Activated CD4-positive, alpha-beta T cell treated with anti-CD3 and anti-CD28 coated beads, Interleukin-2, amount 10 ng/mL, durations not matched to agents 7 days and 5 days (primary cell): ENCODE measurements at places on chromosomes 3 and 15. TPM values are rescaled to one million over a fixed set of nuclear protein-coding genes. Genes with fewer than 3 reads are reported as not detected.

Gene CDHR4
- 0.08 TPM for total RNA-seq

Gene CNTN4
- total RNA-seq: not detected

Gene KBTBD13
- not detected for total RNA-seq

Gene GOLGA6L10
- 0.54 TPM for total RNA-seq

Gene GHSR
- total RNA-seq: not detected

Gene CD86
- total RNA-seq: 1.9 TPM

Gene EIF2B5
- total RNA-seq: 60.0 TPM

Gene DUOXA1
- not detected for total RNA-seq

Gene CCDC174
- 20.9 TPM for total RNA-seq

Gene NR2F2
- not detected for total RNA-seq

Gene IMPG2
- total RNA-seq: 0.50 TPM

Gene PHLDB2
- 1.9 TPM for total RNA-seq

Gene CPLX3
- 0.19 TPM for total RNA-seq

Gene TEX9
- 1.1 TPM for total RNA-seq

Gene SOX2
- not detected for total RNA-seq

- H3K4me1 ChIP-seq: no peaks in the 10 kb centered on the region
- no peak overlapping the region for H3K27ac ChIP-seq
- no peak overlapping the region for H3K4me3 ChIP-seq
- no peaks in the 10 kb centered on the region for H3K36me3 ChIP-seq
- H3K27me3 ChIP-seq: no peaks in the 10 kb centered on the region
- DNase-seq: no peak
Observed at GRCh38 chr15:91694831-91695210, 158.7 kb upstream of the SLCO3A1 start.

GRCh38 chr3:24259901-24260512 lies 234.6 kb downstream of the THRB start:
- no peaks in the 10 kb centered on the region for H3K4me1 ChIP-seq
- no peak for DNase-seq
- no peak overlapping the region for H3K27ac ChIP-seq

- no peaks in the 10 kb centered on the region for H3K27me3 ChIP-seq
- peak; percentile 70 for DNase-seq
- peaks cover 57% of the 10 kb centered on the region for H3K4me1 ChIP-seq
- H3K27ac ChIP-seq: peak overlapping the region; percentile 96
Observed at GRCh38 chr15:65832549-65833364, 36.5 kb upstream of the RAB11A start.

- H3K4me3 ChIP-seq: no peak overlapping the region
- peaks cover 8% of the 10 kb centered on the region for H3K27me3 ChIP-seq
- H3K27ac ChIP-seq: no peak overlapping the region
- no peak for DNase-seq
Observed at GRCh38 chr3:179969525-179969924, 67.2 kb downstream of the PEX5L start.

- H3K27me3 ChIP-seq: no peaks in the 10 kb centered on the region
- no peak overlapping the region for H3K27ac ChIP-seq
- peaks cover 3% of the 10 kb centered on the region for H3K4me1 ChIP-seq
- no peak overlapping the region for H3K4me3 ChIP-seq
- no peak for DNase-seq
- H3K36me3 ChIP-seq: peaks cover 46% of the 10 kb centered on the region
Observed at GRCh38 chr15:68177742-68178141, 27.4 kb downstream of the CALML4 start.

DNA sequence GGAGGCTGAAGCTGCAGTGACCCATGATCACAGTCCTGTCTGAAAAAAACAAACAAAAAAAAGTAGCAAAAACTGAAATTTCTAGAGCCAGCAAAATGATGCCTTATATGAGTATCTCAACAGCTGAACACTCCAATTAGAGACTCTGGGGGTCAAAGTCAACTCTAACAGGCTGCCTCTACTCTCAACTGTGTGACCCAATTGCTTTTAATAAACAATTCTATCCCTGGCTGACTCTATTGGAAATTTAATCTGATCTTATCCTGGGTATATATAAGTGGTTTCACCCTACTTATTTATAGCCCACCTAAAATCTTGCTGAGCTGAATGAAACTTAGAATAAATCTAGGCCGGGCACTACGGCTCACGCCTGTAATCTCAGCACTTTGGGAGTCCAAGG lies 29.0 kb downstream of the SMARCC1 start:
- H3K27me3 ChIP-seq: no peaks in the 10 kb centered on the region
- H3K27ac ChIP-seq: no peak overlapping the region
- H3K4me3 ChIP-seq: no peak overlapping the region
- peaks cover 2% of the 10 kb centered on the region for H3K4me1 ChIP-seq
- H3K36me3 ChIP-seq: peaks cover 12% of the 10 kb centered on the region
- DNase-seq: no peak

- H3K27ac ChIP-seq: peak overlapping the region; percentile 68
- peaks cover 10% of the 10 kb centered on the region for H3K4me1 ChIP-seq
- H3K4me3 ChIP-seq: peak overlapping the region; percentile 61
- peaks cover 81% of the 10 kb centered on the region for H3K27me3 ChIP-seq
- no peak for DNase-seq
Observed at GRCh38 chr3:181727341-181728032, 15.8 kb downstream of the SOX2 start.

DNA sequence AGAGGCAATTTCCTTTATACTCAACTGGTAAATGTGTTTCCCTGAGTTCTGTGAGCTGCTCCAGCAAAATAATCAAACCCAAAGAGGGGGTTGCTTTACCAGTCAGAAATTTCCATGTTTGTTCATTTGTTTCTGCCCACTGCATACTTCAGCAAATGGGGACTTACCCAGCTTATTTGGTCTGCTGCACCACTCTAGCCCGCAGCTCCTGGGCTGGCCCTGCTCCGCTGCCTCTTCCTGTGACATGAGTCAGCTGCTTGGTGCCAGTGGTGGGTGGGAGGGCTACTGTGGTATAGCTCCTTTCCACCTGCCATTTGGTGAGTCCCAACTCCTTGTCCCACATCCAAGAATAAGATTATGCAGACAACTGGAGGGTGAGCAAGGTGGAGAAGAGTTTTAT lies 644.2 kb downstream of the MCTP2 start:
- no peaks in the 10 kb centered on the region for H3K4me1 ChIP-seq
- DNase-seq: no peak
- no peak overlapping the region for H3K4me3 ChIP-seq
- H3K27me3 ChIP-seq: no peaks in the 10 kb centered on the region
- H3K36me3 ChIP-seq: no peaks in the 10 kb centered on the region

GRCh38 chr3:134567605-134568004 lies 81.7 kb downstream of the CEP63 start:
- H3K27ac ChIP-seq: no peak overlapping the region
- no peak for DNase-seq
- no peaks in the 10 kb centered on the region for H3K4me1 ChIP-seq
- H3K27me3 ChIP-seq: no peaks in the 10 kb centered on the region
- no peak overlapping the region for H3K4me3 ChIP-seq

- peaks cover 53% of the 10 kb centered on the region for H3K4me1 ChIP-seq
- peaks cover 22% of the 10 kb centered on the region for H3K36me3 ChIP-seq
- peak overlapping the region; percentile 95 for H3K4me3 ChIP-seq
- no peaks in the 10 kb centered on the region for H3K27me3 ChIP-seq
- DNase-seq: no peak
Observed at GRCh38 chr3:38164643-38164951, 740 bp upstream of the OXSR1 start.

DNA sequence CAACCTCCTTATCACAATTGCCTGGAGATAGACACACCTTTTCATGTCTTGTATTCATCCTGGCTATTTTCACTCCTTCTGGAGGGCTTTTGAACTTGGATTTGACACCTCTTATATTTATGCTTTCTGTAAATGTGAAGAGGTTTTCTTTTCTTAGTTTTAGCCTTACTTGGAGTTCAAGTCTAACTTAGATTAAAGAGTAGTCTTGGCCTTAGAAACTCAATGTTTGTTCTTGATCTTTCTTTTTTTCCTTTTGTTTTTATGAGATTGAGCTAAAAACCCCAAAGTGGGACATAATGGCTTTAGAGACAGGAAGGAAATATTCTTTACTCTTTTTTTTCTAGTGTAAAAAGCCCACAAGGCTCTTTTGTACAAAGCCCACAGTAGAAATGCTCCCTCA lies 1054.9 kb downstream of the ROBO1 start:
- H3K4me3 ChIP-seq: no peak overlapping the region
- no peak for DNase-seq
- H3K36me3 ChIP-seq: no peaks in the 10 kb centered on the region
- H3K4me1 ChIP-seq: no peaks in the 10 kb centered on the region
- no peak overlapping the region for H3K27ac ChIP-seq

DNA sequence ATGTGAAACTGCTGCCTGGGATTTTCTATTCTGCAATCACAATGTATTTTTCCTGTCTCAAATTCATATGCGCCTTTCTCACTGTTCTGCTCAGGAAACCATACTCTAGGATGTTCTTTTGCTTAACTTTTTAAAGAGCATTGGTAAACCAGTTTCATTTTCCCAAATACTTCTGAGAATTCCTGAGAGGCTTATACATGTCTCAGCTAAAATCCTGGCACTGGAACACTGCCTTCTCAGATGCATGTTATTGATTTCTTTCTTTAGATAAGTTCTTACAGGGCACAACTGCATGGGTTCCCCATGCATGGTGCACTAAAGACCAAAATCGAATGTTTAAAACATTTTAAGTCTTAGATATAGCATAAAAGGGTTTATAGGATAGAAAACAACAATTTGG lies 178.3 kb upstream of the PLSCR5 start:
- no peak overlapping the region for H3K4me3 ChIP-seq
- no peaks in the 10 kb centered on the region for H3K27me3 ChIP-seq

DNA sequence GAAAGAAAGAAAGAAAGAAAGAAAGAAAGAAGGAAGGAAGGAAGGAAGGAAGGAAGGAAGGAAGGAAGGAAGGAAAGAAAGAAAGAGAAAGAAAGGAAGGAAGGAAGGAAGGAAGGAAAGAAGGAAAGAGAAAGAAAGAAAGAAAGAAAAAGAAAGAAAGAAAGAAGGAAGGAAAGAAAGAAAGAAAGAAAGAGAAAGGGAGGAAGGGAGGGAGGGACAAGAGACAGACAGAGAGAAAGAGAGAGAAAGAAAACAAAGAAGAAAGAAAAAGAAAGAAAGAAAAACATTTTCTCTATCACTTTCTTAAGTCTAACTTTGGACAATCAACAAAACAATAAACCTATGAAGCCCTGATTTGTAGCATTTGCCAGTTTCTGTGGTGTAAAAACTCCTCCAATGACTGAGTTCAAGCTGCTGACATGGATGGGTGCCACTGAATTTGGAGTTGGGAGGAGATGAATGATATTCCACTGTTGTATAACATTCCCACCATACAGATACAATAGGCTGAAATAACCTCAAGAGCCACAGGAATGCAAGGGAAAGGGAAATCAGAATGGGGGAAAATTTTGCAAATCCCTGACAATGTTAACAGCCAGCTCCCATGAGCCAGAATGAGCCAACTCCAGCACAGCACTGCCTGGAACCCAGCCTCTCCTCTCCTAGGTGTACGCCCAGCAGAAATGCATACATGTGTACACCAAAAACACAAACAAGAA lies 15.0 kb upstream of the RTP3 start:
- no peak for DNase-seq
- no peaks in the 10 kb centered on the region for H3K4me1 ChIP-seq
- no peak overlapping the region for H3K27ac ChIP-seq
- no peak overlapping the region for H3K4me3 ChIP-seq

DNA sequence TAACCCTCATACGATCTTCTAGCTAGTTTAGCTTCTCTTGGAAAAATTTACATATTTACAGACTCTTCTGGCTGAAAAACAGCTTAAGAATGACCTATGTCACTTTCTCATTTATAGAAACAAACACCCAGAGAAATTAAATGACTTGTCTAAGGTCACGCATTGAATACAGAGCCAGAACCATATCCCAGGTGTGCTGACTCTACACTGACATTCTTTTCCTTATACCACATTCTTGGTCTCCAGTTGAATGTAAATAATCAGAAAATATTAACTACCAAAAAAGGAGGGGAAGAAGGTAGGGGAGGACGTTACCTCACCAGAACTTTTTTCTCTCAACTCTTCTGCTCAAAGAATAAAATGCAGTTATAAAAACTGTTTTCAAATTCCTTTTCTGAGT lies 95.0 kb downstream of the THRB start:
- H3K27ac ChIP-seq: no peak overlapping the region
- DNase-seq: no peak
- H3K27me3 ChIP-seq: no peaks in the 10 kb centered on the region

GRCh38 chr3:178100908-178101307 lies 435.3 kb upstream of the KCNMB2 start:
- no peak for DNase-seq
- H3K36me3 ChIP-seq: no peaks in the 10 kb centered on the region
- no peak overlapping the region for H3K4me3 ChIP-seq
- H3K27ac ChIP-seq: no peak overlapping the region

DNA sequence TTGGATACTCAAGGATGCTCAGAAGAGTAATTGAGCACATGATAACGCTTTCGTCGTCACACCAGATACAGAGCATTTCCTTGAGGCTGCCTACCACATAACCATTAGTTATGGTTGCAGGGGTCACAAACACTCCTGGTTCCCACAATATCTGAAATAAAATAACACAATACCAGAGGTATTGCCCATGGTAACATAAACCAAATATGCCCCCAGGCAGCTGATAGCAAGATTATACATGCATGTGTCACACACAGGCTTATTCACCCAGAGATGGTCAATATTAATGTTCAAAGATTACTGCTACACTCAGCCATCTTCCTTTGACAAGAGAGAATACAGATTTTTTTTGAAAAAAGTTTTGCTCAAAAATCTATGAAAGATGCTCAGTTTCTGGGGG lies 7.3 kb downstream of the RPL39L start:
- H3K27ac ChIP-seq: peak overlapping the region; percentile 93
- no peaks in the 10 kb centered on the region for H3K27me3 ChIP-seq
- peaks cover 52% of the 10 kb centered on the region for H3K4me1 ChIP-seq
- H3K36me3 ChIP-seq: peaks cover 80% of the 10 kb centered on the region
- DNase-seq: no peak

DNA sequence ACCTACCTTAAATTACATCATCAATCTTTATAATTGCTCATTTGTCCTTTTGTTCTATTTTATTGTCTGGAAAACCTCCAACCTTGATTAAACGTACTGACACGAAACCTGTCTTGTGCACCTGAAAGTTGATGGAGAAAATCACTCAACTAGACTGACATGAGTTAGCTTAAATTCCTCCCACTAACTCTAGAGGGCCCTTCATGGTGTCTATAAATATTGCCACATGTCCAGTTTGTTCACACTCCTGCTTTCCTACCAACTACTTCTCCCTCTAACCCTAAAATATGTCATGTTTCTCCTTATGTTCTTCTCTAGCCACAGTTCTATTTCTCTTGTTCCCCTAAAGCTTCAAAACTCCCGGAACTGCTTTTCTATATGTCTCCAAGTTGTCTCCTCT lies 59.8 kb upstream of the SGO1 start:
- no peak for DNase-seq
- no peaks in the 10 kb centered on the region for H3K36me3 ChIP-seq
- no peak overlapping the region for H3K27ac ChIP-seq
- H3K4me1 ChIP-seq: no peaks in the 10 kb centered on the region
- no peak overlapping the region for H3K4me3 ChIP-seq
- H3K27me3 ChIP-seq: peaks cover 2% of the 10 kb centered on the region

- no peak overlapping the region for H3K4me3 ChIP-seq
- H3K36me3 ChIP-seq: peaks cover 43% of the 10 kb centered on the region
- no peak for DNase-seq
- H3K27me3 ChIP-seq: no peaks in the 10 kb centered on the region
Observed at GRCh38 chr3:141578202-141578973, 91.6 kb downstream of the RASA2 start.

GRCh38 chr3:76349715-76350480 lies 564.5 kb upstream of the ZNF717 start:
- no peak overlapping the region for H3K4me3 ChIP-seq
- no peaks in the 10 kb centered on the region for H3K27me3 ChIP-seq
- H3K27ac ChIP-seq: no peak overlapping the region
- DNase-seq: no peak
- H3K36me3 ChIP-seq: no peaks in the 10 kb centered on the region

GRCh38 chr3:31086698-31087097 lies 192.2 kb upstream of the GADL1 start:
- H3K4me3 ChIP-seq: no peak overlapping the region
- H3K27ac ChIP-seq: no peak overlapping the region
- no peaks in the 10 kb centered on the region for H3K4me1 ChIP-seq
- H3K27me3 ChIP-seq: no peaks in the 10 kb centered on the region
